ENCODE measurements at places on chromosomes 2 and 18. TPM values are rescaled to one million over a fixed set of nuclear protein-coding genes. Genes with fewer than 3 reads are reported as not detected.

Gene ANKRD62
- not detected for total RNA-seq

Gene ATP6V1B1
- not detected for total RNA-seq

DNA sequence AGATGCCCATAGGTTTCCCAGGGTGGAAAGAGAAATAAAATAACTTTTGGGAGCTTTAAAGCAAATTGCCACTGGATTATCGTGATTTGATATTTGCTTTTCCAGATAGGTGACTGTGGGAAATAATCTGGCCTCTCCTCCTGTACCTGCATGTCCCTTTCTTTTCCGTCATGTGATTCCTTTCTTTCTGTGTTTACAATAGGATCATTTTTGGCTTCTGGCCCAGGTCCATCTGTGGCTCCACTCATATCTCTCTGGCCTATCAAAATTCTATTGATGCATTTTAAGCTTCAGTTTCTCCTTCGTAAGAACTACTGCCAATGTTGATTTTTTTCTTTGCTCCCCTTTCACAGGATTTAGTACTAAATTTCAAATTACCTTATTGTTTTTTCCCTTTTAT is 153.6 kb downstream of the CCDC85A start:
- H3K4me1 ChIP-seq = no peaks in the 10 kb centered on the region
- H3K36me3 ChIP-seq = no peaks in the 10 kb centered on the region
- no peaks in the 10 kb centered on the region for H3K27me3 ChIP-seq
- H3K27ac ChIP-seq = no peak overlapping the region

DNA sequence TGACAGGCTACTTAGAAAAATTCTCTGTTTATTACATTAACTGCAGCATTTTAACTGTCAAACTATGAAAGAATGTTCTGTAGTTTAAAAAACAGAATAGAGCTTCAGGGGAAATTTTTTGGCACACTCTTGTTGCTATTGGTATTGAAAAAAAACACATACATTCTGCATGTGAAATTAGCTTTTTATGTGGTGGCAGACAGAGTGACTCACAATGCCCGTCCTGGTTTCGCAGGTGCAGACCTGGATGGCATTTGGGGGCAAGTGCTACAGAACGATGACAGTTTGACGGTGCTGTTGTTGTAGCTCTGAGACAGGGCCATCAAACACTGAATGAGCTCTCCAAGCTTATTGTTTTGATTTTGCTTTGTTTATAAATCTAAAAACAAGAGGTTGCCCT is 105.0 kb upstream of the MAP3K20 start:
- peaks cover 2% of the 10 kb centered on the region for H3K4me1 ChIP-seq
- peaks cover 35% of the 10 kb centered on the region for H3K27me3 ChIP-seq
- no peak overlapping the region for H3K4me3 ChIP-seq
- no peak overlapping the region for H3K27ac ChIP-seq
- DNase-seq = no peak
- H3K36me3 ChIP-seq = no peaks in the 10 kb centered on the region
